ENCODE measurements at places on chromosomes 2 and 18.

- DNase-seq: no peak
Measured at GRCh38 chr2:9170458-9171130, 36.0 kb upstream of the ASAP2 start.

GRCh38 chr2:213733893-213734292 lies 449.6 kb downstream of the SPAG16 start:
- no peak for DNase-seq

DNA sequence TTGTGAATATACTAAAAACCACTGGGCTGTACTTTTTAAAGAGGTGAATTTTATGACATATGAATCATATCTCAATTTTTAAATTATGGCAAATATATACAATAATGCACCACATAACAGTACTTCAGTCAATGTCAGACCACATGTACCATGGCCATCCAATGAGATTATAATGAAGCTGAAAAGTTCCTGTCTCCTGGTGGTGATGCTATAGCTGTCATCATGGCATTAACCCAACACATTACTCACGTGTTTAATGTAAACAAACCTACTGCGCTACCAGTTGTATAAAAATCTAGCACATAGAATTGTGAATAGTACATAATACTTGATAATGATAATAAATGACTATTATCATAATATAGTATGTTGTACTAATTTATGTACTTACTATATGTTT lies 77.6 kb upstream of the ID2 start:
- DNase-seq: no peak

- no peak for DNase-seq
Measured at GRCh38 chr2:149156971-149157740, 118.7 kb downstream of the LYPD6B start.

DNA sequence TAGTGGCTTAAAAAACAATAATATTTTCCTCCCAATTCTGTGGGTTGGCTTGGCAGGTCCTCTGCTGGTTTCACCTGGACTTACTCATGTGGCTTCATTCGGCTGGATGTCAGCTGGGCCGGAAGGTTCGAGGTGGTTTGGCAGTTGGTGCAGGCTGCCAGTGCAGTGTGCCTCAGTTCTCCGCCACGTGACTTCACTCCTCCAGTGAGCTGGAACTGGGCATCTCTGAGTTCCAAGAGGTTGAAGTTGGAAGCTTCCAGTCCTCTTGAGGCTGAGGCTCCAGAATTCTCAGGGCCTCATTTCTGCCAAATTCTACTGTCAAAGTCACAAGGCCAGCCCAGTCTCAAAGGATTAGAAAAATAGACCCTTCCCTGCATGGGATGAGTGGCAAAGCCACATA lies 83.4 kb upstream of the B3GNT7 start:
- DNase-seq: no peak

GRCh38 chr2:134379722-134380121 lies 125.8 kb downstream of the MGAT5 start:
- no peak for DNase-seq

GRCh38 chr2:152729844-152730243 lies 11.4 kb downstream of the ARL6IP6 start:
- no peak for DNase-seq

- DNase-seq: no peak
Measured at GRCh38 chr18:24657444-24657842, 197.0 kb downstream of the HRH4 start.

DNA sequence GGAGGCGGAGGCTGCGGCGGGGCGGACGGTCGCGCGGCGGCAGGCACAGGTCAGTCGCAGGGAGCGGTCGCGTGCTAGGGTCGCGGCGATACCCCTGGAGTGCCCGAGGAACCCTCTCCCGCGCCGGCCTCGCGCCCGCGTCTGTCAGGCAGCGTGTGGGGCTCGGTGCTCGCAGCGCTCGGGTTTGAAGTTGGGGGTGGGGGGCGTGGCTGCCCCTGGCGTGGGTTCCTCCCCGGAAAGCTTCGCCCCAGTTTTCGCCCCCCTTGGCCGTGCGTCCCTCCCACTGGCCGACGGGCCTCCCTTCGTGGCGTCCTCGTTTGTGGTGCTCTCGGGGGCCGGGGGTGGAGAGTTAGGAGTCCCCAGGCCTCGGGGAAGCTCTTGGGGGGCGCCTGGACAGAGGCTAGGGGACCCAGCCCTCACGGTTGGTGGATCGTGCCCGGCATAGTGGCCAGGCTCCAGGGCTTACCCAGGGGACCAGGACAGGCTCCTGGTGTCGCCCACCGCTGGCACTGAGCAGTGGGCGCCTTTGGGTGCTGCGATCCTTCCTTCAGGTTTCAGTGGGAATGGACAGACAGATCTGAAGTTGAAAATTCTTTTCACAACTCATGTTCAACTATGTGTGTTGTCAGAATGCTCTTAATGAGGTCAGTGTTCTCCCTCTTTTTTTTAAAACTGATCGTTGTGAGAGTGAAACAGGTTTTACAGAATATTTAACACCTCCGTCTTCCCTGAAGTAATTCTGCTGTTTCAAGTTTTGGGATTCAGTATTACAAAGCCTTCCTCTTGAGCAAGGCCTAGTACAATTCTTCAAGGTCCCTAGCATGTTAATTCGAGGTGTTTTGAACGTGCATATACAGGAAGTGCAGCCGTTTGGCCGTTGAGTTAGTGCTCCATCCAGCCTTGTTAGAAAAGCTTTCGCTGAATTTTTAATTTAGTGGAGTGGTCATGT lies 604 bp downstream of the RALBP1 start:
- peak; percentile 53 for DNase-seq

- DNase-seq: no peak
Measured at GRCh38 chr18:42578792-42579191, 536.7 kb downstream of the RIT2 start.

- no peak for DNase-seq
Measured at GRCh38 chr2:122180972-122181371, 425.5 kb downstream of the TSN start.

- DNase-seq: no peak
Measured at GRCh38 chr2:69213201-69213600, 173.8 kb downstream of the GFPT1 start.

- no peak for DNase-seq
Measured at GRCh38 chr18:9356976-9357375, 22.4 kb downstream of the TWSG1 start.

GRCh38 chr2:107687073-107687472 lies 139.6 kb upstream of the RGPD4 start:
- no peak for DNase-seq

- DNase-seq: no peak
Measured at GRCh38 chr18:8538935-8539334, 70.3 kb upstream of the RAB12 start.

- DNase-seq: no peak
Measured at GRCh38 chr2:119537792-119538191, 6.5 kb upstream of the CFAP221 start.

- no peak for DNase-seq
Measured at GRCh38 chr18:3260995-3261372, 949 bp upstream of the MYL12B start.

GRCh38 chr18:44033144-44033701 lies 647.5 kb upstream of the SETBP1 start:
- DNase-seq: no peak

GRCh38 chr2:20672201-20672951 lies 5.4 kb downstream of the GDF7 start:
- no peak for DNase-seq

DNA sequence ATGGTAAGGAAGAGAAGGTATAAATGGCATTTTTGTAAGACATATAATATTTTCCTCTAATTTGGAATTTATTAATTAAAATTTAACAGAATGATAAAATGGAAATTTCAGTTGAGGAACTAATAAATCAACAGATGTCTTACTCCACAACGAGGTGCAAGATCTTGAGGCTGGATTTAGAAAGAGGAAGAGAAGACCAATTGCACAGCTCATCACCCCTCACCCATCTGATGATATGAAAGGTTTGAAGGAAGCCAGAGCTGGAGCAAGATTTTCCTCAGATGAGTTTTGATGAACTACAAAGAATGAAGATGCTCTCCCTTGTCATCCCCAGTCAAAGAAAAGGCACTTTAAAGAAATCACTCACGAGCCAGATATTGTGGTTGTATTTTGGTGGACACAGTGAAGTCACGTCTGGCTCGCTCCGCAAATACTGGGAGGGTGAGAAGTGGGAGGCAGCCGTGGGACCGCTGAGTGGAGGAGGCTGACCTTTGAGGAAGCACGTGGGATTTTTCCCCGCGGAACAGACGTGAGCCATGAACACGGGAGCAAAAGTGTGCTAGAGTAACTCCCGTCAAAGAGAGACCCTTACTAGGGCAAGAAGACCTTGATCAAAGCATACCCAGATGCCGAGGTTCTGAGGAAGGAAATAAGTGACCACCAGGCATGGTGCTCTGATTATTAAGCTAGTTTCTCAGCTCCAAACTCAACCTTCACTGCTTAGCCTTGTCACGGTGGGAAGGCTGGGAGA lies 511.4 kb downstream of the RNF144A start:
- no peak for DNase-seq

GRCh38 chr2:2787301-2787907 lies 456.3 kb upstream of the MYT1L start:
- no peak for DNase-seq

- no peak for DNase-seq
Measured at GRCh38 chr18:77016936-77017335, 115.6 kb downstream of the MBP start.

- DNase-seq: peak; percentile 38
Measured at GRCh38 chr2:210577263-210578071, 21.1 kb downstream of the CPS1 start.

- peak; percentile 9 for DNase-seq
Measured at GRCh38 chr2:12824351-12824777, 107.6 kb downstream of the TRIB2 start.

- peak; percentile 81 for DNase-seq
Measured at GRCh38 chr2:163667064-163667887, 68.5 kb downstream of the FIGN start.
